CD4-positive, alpha-beta T cell treated with Interleukin-17A for 4 hours (primary cell): ENCODE measurements at places on chromosomes 3 and 15.

- DNase-seq = no peak
These were observed 2.3 kb upstream of the TM4SF4 start for GRCh38 chr3:149472030-149472797.

DNA sequence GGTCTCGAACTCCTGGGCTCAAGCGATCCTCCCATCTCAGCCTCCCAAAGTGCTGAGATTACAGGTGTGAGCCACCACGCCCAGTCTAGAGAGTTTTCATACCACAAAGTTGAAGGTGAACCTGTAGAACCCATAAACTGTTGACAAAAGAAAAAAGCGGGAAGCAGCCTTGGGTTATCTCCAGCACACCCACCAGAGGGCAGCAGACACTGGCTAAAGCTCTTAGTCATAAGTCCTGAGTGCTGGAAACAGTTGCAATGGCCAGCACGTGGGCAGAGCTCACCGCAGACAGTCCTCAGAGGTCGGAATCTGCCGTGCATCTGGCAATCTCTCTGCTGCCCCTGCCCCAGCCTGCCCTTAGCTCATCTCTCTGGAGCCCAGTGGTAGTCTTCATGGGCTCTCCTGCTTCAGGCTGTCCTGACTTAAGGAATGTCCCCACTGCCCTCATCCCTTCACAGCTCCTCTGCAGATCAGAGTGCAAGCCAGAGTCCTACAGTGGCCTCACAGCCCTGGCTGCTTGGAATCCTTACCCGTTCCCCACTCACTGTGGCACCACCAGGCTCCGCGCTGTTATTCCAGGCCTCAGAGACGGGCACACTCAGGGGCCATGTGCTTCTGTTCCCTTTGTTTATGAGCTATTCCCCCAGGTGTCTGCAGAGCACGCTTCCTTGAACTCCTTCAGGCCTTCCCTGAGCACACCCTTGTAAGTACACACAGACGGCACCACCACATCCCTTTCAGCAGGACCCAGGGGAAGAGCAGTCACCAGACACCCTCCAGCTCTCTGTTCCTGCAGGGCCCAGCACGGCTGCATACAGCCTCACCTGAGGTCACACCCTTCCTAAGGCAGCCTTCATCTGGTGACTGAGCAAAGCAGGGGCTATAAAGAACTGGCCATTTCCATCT is 8.8 kb upstream of the ELP6 start:
- DNase-seq = peak; percentile 83

DNA sequence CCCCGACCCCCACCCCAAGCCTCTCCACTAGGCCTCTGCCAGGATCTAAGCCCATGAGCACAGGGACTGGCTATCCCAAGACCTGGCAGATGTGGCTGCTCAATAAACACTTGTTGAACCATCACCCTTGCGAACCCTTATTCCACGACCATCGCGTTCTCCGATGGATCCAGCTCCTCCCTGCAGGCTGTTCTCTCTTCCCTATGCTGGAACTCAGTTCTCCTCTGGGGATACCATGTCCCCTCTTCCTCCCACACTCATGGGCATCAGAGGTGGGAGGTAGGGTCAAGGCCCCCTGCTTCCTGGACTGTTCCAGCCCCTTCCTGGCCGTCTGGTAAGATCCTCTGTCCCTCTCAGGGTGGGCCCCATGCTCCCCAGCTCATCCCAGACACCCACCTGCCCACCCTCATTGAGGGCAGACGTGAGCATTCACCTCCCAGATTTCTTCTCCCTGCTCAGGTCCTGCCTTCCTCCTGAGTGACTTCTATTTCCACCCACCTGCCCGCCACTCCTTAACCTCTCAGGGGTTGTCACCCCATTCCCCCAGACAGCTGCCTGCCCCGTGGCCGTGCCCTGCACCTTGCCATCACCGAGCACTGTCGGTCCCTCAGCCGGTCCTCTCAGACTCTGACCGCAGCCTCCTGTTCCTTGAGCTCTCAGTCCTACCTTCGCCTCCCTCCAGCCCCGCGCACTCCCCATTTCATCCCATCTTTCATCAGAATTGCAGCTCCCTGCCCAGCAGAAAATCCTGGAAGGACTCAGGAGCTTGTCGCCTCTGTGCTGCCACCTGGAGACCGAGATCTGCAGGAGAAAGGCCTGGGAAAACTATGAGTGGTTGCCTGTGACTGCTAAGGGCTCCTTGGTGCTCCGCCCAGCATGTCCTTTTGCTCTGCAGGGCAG is 42.0 kb downstream of the PML start:
- peak; percentile 25 for DNase-seq

DNA sequence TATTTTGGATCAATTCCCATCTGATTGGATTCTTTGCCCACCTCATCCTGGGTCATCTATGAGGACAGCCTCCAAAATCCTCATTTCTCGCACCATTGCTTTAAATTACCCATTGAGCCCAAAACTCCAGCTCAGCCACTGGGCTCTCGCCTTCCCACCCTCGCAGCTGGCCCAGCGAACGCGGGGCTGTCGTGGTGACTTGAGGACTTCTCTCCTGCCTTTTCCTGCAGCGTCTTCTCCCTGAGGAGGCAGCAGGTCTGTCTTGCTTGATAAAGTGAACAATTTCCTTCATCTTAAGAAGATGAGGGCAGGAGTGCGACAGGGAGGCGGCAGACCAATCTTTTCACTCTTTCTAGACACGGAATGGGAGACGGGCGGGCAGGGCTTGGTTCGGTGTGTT is 33.0 kb upstream of the SNRPA1 start:
- DNase-seq = no peak

DNA sequence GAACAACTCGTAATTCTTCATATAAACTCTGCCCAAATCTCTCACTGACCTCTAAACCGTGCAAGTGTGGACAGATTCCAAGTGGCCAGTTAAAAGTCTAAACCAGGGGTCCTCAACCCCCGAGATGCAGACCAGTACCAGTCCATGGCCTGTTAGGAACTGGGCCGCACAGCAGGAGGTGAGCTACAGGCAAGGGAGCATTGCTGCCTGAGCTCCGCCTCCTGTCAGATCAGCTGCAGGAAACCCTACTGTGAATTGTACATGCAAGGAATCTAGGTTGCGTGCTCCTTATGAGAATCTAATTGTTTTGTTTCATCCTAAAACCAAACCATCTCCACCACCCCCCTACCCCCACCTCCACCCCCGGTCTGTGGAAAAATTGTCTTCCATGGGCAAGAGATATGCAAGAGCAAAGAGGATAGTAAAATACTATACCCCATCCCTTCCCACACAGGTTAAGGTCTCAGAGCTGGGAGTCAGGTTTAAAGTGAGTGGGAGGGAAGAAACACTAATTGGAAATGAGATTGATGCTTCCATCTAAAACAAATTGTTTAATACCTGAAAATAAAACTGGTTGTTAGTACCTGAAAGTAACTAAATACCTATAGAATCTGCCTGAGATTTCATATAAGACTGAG is 54.0 kb downstream of the POLQ start:
- DNase-seq = no peak

- no peak for DNase-seq
These were observed 110.8 kb downstream of the GREM1 start for GRCh38 chr15:32828507-32829186.

GRCh38 chr15:71290881-71291635 is 175.8 kb downstream of the THSD4 start:
- DNase-seq = no peak

DNA sequence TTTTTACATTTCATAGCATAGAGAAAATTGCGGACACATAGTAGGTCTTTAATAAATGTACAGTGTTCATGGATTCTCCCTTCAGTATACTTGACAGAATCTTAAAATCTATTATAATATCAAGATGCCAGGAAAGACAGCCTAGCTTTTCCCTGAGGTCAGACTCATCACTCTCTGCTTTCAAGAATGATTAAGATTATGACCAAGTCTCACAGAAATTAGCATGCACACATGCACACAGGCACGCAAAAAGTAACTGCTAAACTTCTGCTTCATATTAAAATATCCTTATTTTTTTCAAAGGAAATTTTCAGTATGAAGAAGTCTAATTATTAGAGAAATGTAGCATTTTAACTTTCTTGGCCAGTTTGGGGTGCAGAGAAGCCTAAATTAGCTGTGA is 493.8 kb upstream of the NECTIN3 start:
- no peak for DNase-seq

- DNase-seq = peak; percentile 11
These were observed 841 bp downstream of the SLC6A20 start for GRCh38 chr3:45795509-45795881.

GRCh38 chr3:132407025-132407424 is 10.3 kb upstream of the DNAJC13 start:
- DNase-seq = no peak

GRCh38 chr15:96599268-96599667 is 268.8 kb downstream of the NR2F2 start:
- DNase-seq = no peak

DNA sequence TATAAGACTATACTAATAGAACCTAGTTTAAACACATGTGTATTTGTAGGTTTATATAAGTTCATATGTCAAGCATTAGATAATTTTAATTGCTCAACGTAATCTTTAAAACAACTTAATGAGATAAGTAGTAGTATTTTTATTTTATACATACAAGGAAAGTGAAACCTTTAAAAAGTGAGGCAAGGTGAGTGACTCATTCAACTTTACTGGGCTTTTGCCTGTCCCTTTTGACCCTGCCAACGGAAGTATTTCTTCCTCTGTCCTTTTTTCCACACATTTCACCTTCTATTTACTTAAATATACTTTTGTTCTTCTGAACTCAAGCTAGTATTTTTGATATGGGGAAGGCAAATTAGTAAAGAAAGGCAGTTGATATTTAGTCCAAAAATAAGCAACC is 78.5 kb downstream of the KBTBD8 start:
- DNase-seq = no peak

DNA sequence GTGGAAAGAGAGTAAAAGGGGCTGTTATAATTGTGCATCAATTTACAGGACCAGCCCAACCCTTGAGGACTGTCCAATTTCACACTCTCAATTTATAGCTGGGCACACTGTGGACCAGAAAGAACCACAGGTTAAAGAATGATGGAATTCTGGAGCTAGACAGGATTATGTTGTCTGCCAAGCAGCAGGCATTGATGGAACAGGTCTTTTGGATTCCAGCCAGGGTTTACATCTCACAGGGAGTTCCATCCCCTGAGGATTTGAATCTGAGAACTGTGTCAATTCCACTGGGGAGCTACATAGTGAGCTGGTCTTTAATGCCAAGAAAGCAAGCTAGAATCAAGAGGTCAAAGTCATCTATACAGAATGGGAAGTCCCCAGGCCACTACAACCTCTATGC is 389.5 kb upstream of the WNT5A start:
- DNase-seq = no peak

DNA sequence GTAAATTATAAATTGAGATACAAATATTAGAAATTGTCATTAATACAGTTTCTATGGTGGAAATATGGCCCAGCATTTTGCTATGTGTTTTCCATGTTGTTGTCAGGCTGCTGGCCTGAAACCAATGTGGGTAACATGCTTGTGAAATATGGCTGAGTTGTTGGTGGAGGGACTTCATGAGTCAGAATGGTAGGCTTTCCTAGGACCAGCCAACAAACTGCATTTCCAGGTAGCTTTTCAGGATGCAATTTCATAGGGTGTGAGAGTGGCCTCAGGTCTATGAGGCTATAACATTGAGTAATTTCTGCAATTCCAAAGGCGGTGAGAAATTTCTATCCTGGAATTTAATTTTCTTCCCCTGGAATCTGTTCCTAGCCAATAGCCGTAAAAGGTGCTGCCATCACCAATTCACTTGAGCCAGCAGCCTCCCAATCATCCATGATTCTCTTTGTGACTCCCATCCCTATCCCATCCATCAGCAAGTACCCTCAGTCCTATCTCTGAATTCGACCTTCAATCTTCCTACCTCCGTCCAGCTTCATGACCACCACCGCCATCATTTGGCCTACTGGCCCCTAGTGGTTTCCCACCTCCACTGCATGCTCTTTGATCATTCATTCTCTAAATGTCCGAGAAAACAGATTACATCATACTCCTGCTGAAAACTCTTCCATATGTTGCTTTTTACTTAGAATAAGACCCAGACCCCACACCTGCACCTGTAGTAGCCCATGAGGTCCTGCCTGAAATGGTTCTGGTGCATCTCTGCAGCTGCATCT is 276.6 kb upstream of the CFAP20DC start:
- no peak for DNase-seq

DNA sequence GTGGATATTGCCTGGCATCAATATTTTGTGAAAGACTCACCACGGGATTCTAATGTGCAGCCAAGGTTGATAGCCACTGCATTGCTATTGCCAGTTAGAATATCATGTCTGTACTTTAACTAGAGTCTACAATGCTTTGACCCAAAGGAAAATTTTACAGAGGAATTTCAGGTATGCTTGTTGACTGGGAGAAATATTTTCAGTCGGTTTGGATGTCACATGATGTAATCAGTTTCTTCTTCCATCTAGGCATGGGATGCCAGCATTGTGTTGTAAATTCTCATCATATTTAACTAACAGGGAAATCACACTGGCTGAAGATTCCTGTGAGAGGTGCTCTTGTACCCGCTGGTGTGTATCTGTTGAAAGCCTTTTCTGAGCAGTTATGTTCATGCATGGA is 508.9 kb upstream of the ADAMTS9 start:
- DNase-seq = no peak

- DNase-seq = no peak
These were observed 183.6 kb downstream of the SHOX2 start for GRCh38 chr3:157922614-157923013.

GRCh38 chr15:86650094-86650493 is 570.4 kb downstream of the AGBL1 start:
- no peak for DNase-seq

- no peak for DNase-seq
These were observed 47.8 kb upstream of the WNT5A start for GRCh38 chr3:55534876-55535275.

GRCh38 chr3:189797103-189797750 is 166.0 kb downstream of the TP63 start:
- DNase-seq = no peak

GRCh38 chr15:101210058-101210457 is 41.8 kb downstream of the CHSY1 start:
- no peak for DNase-seq

DNA sequence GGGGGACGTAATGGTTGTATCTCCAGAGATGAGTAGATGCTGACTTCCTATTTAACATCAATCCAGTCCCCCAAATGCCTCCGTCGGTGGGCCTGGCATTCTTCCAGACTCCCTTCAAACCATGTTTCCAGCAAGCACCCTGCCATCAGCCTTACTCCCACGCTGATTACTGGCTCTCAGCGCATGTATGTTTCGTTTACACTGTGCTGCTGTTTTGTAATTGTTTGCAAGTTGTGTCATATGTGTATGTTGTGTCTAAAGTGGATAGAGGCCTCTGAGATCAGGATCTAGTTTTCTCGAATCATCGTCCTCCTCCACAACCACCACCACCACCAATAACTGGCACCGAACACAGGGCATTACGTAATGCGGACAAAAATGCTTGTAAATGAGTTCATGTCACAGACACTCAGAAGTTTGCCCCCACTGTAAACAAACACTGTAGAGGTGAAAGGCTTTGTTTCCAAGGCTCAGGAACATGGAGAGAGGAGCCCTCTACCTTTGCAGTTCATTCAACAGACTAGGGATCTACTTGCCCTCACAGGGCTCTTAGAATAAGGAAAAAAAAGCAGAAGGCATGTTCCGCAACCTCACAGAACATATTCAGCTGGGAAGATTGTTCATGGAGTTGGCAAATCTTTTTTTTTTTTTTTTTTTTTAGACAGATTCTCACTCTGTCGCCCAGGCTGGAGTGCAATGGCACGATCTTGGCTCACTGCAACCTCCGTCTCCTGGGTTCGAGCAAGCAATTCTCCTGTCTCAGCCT is 46.1 kb upstream of the SEMA4B start:
- no peak for DNase-seq

- no peak for DNase-seq
These were observed 66.1 kb downstream of the WHAMM start for GRCh38 chr15:82875411-82876003.

GRCh38 chr3:148931574-148931973 is 59.8 kb upstream of the GYG1 start:
- no peak for DNase-seq
